Epithelial cell of proximal tubule (primary cell): ENCODE measurements at places on chromosomes 11 and 22. TPM values are rescaled to one million over a fixed set of nuclear protein-coding genes. Genes with fewer than 3 reads are reported as not detected.

- DNase-seq: no peak
These were observed 5.3 kb upstream of the JAML start for GRCh38 chr11:118230088-118230487.

SYNGR1 gene
- total RNA-seq: 4.7 TPM in 2 replicates

GRCh38 chr11:20672575-20672974 lies 3.2 kb downstream of the NELL1 start:
- no peak for DNase-seq

DNA sequence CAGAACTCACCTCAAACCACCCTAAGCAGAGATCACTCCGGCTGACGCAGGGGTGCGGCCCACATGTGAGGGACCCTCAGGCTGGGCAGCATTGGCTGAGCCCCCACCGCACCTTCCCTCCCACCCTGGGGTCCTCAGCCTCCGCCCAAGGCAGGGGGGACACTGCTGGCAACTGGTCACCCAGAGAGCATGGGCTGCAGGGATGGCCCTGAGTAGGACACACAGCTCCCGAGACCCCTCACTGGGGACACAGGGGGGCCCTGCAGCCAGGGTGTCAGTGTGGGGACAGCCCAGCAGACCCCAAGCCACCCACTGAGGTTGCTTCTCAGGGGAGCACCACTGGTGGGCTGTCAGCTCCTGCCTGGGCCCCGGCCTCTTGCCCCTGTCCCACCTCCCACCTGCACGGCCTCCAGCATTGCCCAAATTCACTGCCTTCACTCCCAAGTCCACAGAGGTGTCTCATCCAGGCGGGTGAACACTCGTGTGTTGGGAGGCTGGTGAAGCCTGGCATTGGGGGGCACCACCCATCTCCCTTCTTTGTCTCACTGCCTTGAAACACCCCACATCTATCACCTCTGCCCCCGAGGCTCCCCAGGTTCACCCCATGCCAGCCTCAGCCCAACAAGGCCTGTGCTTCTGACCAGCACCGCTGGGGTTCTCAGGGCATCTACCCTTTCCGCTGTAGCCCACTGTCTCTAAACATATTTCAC lies 4.7 kb downstream of the C11orf21 start:
- no peak for DNase-seq

OR2AG2 gene
- 0.14 TPM in 1 of 2 replicates, not detected in the other for total RNA-seq
